T-cell (primary cell): ENCODE measurements at places on chromosomes 5 and 9. TPM values are rescaled to one million over a fixed set of nuclear protein-coding genes. Genes with fewer than 3 reads are reported as not detected.

ASTN2 gene
- 3.7 TPM for total RNA-seq

SHISAL2B gene
- not detected for total RNA-seq

TUSC1 gene
- total RNA-seq, result 0.12 TPM

DNA sequence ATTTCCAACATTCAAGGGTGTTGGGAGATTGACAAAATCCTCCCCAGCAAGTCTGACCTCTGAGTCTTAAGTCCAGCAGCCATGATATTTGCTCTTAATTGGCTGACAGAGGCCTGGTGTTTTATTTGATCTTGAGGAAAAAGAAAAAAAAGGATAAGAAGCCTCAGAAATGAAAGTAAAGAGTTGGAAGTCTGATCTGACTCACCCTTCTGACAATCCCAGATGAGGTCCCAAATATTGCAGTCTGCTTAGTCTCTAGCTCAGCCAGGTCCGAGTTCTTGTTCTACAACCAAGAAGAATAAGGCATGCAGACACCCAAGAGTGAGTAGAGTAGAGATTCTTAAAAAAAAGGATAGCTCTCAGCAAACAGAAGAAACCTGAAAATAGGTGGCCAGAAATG, 632.5 kb upstream of the ST8SIA4 start:
- no peaks in the 10 kb centered on the region for H3K36me3 ChIP-seq
- no peaks in the 10 kb centered on the region for H3K4me1 ChIP-seq
- DNase-seq, result no peak
- no peak overlapping the region for H3K27ac ChIP-seq
- H3K27me3 ChIP-seq, result no peaks in the 10 kb centered on the region

DNA sequence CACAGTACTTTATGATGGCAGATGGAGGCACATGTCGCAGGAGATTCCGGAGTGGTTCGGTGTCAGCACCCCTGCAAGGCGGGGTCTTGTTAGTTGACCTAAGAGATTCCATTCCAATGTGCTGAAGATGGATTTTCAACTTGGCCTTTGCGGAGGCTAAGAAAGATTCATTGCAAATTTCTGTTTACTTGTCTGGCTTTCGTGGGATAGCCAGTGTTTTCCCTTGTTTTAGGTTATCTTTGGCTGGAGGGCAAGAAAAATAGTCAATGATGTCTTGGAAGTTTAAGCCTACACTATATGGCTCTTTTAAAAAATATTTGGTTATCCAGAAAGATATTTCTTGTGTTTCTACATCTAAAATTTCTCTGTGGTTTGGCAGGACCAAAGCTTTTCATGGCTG, 123.6 kb upstream of the PTCH1 start:
- no peaks in the 10 kb centered on the region for H3K4me1 ChIP-seq
- no peak for DNase-seq
- H3K36me3 ChIP-seq, result no peaks in the 10 kb centered on the region
- H3K27ac ChIP-seq, result no peak overlapping the region

DNA sequence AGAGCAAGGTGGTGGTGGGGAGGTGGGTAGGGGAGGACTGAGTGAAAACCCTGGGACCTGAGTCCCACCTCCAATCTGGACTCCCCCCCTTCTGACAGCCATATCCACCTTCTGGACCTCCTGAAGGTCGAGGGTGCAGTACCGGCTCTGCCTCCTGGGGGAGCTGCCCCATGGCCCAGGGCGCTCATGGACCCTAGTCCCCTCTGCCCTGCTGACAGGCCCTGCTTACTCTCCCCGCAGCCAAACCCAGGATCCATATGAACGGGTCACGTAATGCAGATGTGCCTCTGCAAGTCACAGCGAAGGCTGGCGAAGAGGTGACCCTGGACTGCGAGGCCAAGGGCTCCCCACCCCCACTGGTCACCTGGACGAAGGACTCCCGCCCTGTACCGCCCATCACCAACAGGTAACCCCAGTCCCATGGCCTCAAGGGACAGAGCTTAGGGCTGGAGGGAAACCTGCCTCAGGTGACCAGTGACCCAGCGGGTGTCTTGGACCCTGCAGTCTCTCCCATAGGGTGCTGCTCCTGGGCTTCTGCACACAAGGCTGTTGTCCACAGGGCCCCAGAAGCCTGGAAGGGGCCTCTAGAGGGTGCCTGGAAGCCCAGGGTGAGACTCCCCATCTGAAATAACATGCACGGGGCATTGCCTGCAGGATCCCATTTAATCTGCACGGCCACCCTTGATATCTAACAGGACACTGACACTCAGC, 61.7 kb downstream of the HMCN2 start:
- H3K4me3 ChIP-seq, result no peak overlapping the region
- H3K36me3 ChIP-seq, result no peaks in the 10 kb centered on the region
- peaks cover 69% of the 10 kb centered on the region for H3K27me3 ChIP-seq
- no peaks in the 10 kb centered on the region for H3K4me1 ChIP-seq

DNA sequence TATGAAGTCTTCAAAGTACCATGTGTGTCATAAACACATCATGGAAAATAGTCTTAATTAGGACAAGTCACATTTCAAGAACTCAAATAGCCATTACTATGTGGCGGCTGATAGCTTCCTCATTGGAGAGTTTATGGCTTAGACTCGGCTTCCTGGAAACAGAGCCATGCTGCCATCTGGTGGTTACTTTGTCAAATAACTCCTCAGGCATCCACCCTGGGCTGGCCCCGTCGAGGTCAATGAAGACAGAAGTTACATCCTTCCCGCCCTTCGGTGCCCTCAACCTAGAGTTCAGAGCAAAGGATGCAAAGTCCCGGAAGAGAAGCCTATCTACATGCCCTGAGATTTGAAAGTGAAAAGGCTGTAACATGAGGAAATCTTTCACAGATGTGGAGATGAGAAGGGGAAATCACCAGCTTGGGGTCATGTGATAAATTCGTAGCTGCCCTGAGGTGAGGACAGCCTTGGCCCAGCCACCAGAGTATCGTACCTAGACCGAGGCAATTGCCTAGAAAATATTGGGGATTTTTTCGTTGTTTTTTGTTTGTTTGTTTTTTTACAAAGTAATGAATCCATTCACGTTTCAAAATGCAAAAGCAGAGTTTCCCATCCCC, 45.5 kb upstream of the ZNF169 start:
- peaks cover 28% of the 10 kb centered on the region for H3K27me3 ChIP-seq
- peak; percentile 69 for DNase-seq
- H3K4me3 ChIP-seq, result no peak overlapping the region

GRCh38 chr9:126069400-126069955, 257.2 kb upstream of the MVB12B start:
- H3K4me3 ChIP-seq, result no peak overlapping the region
- H3K4me1 ChIP-seq, result no peaks in the 10 kb centered on the region
- no peaks in the 10 kb centered on the region for H3K36me3 ChIP-seq

- no peaks in the 10 kb centered on the region for H3K4me1 ChIP-seq
- no peak overlapping the region for H3K27ac ChIP-seq
- no peak overlapping the region for H3K4me3 ChIP-seq
- no peak for DNase-seq
These were observed 20.0 kb downstream of the PCDH1 start for GRCh38 chr5:141858079-141858765.

DNA sequence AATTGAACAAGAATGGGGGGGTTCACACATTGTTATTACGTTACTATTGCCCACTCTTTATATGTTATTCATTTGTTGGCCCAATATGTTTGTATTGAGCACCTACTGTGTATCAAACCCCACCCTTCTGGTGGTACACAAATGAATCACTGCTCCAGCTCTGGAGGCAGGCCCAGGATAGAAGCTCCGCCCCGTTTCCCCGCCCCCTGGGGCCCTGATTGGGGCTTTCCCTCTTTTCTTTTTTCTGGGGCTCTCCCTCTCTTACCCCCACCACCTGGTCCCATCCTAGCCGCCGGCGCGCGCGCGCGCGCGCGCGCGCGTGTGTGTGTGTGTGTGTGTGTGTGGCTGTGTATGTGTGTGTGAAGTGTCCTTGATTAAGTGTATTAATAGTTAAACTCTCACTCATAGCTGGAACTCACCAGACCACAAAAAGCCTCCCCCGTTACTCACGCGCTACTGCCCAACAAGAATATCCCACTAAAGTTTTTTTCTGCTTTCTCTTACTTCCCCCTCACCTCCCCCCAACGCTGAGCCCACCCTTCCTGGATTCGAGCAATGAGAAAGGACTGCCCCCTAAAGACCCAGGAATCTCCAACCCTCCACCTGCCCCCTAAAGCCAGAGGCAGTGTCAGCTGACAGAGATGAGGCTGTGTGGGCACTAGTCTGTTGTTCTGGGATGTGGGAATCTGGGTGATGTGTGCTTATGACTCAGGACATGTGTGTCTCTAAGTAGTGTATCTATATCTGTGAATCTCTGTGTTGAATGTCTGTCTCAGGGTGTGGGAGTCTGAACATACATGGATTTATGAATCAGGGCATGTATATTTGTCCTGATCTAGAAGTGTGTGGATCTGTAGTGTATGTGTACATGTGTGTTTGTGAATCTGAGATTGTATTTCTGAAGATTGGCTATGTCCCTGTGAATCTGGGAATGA, 4.0 kb downstream of the CXXC5 start:
- DNase-seq, result peak; percentile 60
- H3K27me3 ChIP-seq, result peaks cover 69% of the 10 kb centered on the region
- peaks cover 16% of the 10 kb centered on the region for H3K4me1 ChIP-seq
- H3K4me3 ChIP-seq, result no peak overlapping the region
- H3K27ac ChIP-seq, result no peak overlapping the region

DNA sequence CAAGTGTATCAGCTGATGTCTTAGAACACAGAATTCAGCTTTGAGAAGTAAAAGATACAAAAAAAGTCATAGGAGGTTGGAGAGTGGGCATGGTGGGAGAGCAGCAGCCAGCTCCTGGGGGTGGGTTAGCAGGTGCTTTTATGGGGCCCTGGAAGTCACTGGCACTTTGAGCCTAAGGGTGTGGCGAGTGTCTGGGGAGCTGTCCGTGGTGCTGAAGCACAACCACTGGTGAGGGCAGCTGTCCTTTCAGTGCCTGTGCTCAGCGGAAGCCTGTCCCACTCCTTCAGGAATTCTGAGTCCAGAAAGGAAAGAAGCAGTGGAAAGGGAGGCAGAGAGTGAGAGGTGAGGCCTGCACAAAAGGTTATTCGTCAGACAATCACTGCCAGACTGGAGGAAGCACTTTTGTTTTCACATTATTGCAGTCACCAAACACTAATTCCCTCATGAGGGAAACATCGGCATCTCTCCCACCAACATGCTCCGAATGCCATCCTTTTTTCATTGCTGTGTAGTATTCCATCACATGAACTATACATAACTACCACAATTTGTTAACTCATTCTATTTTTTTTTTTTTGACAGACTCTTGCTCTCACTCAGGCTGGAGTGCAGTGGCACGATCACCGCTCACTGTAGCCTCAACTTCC, 59.4 kb upstream of the RAPGEF1 start:
- H3K4me1 ChIP-seq, result no peaks in the 10 kb centered on the region
- no peak overlapping the region for H3K27ac ChIP-seq
- H3K36me3 ChIP-seq, result no peaks in the 10 kb centered on the region
- DNase-seq, result peak; percentile 18
- H3K4me3 ChIP-seq, result no peak overlapping the region
- no peaks in the 10 kb centered on the region for H3K27me3 ChIP-seq

DNA sequence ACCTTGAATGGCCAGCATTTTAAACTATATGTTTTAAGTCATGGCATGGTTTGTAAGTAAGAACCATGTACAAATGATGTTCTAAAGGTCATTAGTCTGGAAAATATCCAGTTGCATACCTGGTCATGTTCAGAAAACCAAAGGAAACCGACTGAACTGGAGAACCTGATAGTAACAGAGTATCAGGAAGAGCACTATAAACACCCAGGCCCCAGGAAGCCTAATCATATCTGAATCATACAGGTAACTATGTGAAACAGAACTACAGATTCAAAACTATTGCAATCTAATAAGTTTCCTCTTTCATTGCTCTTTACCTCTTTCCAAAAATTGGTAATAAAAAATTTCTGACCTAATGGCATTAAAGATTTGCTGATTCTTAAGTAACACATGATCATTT, 500.3 kb downstream of the ARHGEF28 start:
- no peak overlapping the region for H3K4me3 ChIP-seq
- H3K27ac ChIP-seq, result no peak overlapping the region
- H3K36me3 ChIP-seq, result no peaks in the 10 kb centered on the region
- no peaks in the 10 kb centered on the region for H3K4me1 ChIP-seq
- DNase-seq, result no peak
- H3K27me3 ChIP-seq, result peaks cover 4% of the 10 kb centered on the region

DNA sequence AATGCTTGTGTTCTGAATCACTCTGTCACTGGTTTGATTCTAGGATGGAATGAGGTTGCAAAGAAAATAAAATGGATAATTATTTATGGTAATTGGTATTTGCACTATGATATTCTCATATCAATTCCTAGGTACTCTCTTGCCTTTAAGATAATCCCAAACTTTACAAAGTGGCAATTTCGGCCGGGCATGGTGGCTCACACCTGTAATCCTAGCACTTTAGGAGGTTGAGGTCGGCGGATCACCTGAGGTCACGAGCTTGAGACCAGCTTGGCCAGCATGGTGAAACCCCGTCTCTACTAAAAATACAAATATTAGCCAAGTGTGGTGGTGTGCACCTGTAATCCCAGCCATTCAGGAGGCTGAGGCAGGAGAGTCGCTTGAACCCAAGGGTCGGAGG, 1118.7 kb upstream of the C9orf72 start:
- H3K27me3 ChIP-seq, result no peaks in the 10 kb centered on the region
- DNase-seq, result no peak
- no peak overlapping the region for H3K4me3 ChIP-seq
- H3K36me3 ChIP-seq, result no peaks in the 10 kb centered on the region
- H3K4me1 ChIP-seq, result no peaks in the 10 kb centered on the region

DNA sequence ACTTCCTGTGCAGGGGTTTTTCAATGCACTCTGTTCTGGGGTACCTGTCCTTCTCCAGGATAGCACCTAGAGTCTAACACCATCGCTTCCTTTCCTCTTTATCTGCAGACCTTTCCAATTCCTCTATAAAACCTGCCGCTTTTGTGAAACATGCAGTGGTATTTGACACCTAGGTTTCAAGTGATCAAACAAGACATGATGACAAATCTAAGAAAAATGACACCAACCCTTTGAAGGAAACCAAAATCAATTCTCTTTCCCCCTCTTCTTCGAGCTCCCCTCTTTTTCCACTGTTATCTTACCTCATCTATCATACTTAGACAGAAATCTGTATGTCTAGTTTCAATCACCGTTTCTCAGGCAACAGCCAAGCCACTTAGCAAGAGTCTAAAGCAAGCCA, 25.6 kb upstream of the RANBP17 start:
- no peak for DNase-seq
- H3K4me1 ChIP-seq, result no peaks in the 10 kb centered on the region
- H3K27me3 ChIP-seq, result no peaks in the 10 kb centered on the region
- no peak overlapping the region for H3K27ac ChIP-seq
- no peaks in the 10 kb centered on the region for H3K36me3 ChIP-seq

DNA sequence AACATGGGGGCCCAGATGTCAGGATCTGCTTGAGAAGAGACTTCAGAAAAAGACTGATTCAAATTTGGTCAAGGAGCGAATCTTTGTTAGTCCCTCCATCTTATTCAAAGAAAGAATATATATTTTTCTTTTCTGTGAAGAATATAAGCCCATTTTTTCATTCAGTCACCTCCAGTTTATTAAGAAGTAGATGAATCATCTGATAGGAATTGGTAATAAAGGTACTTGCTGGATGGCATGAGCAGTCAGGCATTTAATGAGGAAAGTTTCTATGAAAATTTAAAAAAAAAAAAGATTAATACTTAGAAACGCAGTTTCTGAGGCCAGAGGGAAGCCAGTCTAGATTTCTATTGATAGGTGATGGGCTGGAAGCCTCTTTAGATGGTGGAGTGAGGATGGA, 373.1 kb upstream of the SMC2 start:
- no peak overlapping the region for H3K27ac ChIP-seq
- H3K4me3 ChIP-seq, result no peak overlapping the region
- H3K36me3 ChIP-seq, result no peaks in the 10 kb centered on the region
- no peaks in the 10 kb centered on the region for H3K4me1 ChIP-seq

GRCh38 chr5:44390351-44390750, 1.1 kb upstream of the FGF10 start:
- H3K4me3 ChIP-seq, result no peak overlapping the region
- H3K4me1 ChIP-seq, result no peaks in the 10 kb centered on the region
- no peak for DNase-seq
- H3K36me3 ChIP-seq, result no peaks in the 10 kb centered on the region
- peaks cover 6% of the 10 kb centered on the region for H3K27me3 ChIP-seq
- H3K27ac ChIP-seq, result no peak overlapping the region
